ENCODE measurements at places on chromosomes 7 and 10. TPM values are rescaled to one million over a fixed set of nuclear protein-coding genes. Genes with fewer than 3 reads are reported as not detected.

- no peak for DNase-seq
Measured at GRCh38 chr7:31051598-31052486, at the start of gene ADCYAP1R1. Gene ADCYAP1R1 (plus strand): TSS chr7:31052308. CDS start chr7:31063265, 10,957 bp downstream.

DNA sequence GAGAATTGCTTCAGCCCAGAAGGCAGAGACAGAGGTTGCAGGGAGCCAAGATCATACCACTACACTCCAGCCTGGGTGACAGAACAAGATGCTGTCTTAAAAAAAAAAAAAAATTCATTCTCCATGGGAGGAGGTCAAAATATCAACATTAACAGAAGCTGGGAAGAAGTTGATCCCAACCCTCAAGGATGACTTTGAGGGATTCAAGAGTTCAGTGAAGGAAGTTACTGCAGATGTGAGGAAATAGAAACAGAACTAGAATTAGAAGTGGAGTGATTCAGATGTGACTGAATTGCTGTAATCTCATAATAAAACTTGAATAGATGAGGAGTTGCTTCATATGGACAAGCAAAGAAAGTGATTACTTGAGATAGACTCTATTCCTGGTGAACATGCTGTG, 19.7 kb upstream of the RPEL1 start:
- DNase-seq, result no peak

DNA sequence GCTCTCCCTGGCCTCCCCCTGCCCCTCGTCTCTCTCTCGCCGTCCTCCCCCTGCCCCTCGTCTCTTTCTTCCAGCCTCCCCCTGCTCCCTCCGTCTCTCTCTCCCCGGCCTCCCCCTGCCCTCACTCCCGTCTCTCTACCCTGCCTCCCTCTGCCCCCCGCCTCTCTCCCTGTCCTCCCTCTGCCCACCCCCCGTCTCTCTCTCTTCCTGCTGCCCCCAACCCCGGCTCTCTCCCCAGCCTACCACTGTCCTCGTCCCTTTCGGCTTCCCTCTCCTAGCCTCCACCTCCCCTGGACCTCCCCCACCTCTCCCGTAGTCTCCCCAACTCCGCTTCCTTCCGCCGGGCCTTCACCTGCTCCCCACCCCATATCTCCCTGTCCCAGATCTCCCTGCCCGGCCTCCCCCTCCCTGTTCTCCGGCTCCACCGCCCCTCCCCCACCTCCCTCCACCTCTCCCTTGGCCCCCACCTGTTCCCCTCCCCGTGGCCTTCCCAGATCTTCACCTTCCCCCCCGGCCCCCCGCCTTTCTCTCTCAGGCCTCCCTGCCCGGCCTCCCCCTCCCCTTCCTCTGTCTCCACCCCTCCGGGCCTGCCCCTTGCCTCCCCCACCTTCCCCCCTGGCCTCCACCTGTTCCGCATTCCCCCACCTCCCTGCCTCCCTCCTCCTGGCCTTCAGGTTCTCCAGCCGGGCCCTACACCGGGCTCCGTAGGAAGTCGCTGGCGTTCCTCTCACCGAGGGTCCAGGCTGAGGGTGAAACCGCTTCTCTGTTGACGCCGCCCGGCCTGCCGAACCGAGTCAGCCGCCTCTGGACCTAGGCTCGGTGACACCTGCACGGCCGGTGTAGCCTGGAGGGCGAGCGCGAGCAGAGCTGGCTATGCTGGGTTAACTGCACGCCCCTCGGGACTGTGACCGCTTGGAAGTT, 1.2 kb downstream of the GET4 start:
- peak; percentile 80 for DNase-seq

- peak; percentile 57 for DNase-seq
Measured at GRCh38 chr7:618539-619367, 99.1 kb upstream of the PDGFA start.

GRCh38 chr7:134593530-134594392, 44.9 kb downstream of the AKR1B15 start:
- DNase-seq, result peak; percentile 87

DNA sequence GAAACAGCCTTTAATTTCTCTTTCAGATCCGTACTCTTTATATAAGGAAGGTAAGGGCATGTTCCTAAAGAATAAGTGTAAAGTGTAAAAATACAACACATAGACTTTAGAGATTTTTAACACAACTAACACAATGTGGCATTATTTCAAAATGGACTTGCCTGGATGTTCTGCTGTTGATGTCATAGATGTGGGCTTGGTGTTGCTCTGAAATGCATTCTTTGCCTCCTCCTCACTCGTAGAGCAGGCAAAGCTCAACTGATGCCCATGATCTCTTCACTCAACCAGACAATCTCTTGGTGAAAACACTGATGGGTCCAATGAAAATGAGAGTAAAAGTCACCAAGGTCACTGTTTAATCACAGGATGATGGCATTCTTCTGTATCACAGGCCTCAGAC, 174.2 kb upstream of the TCERG1L start:
- no peak for DNase-seq

- no peak for DNase-seq
Measured at GRCh38 chr10:120085096-120085796, 192.7 kb downstream of the SEC23IP start.

- DNase-seq, result peak; percentile 66
Measured at GRCh38 chr10:112389271-112389822, 15.4 kb downstream of the ACSL5 start.

- DNase-seq, result no peak
Measured at GRCh38 chr7:124429923-124430322, 335.7 kb downstream of the GPR37 start.

DNA sequence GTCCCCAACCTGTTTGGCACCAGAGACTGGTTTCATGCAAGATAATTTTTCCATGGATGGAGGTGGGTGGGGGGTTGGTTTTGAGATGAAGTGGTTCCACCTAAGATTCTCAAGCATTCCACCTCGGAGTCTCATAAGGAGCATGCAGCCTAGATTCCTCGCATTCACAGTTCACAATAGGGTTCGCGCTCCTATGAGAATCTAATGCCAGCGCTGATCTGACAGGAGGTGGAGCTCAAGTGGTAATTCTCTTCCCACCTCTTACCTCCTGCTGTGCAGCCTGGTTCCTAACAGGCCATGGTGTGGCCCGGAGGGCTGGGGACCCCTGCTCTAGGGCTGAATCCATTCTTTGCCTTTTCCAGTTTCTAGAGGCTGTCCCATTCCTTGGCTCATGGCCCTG, 19.1 kb upstream of the CDK1 start:
- DNase-seq, result no peak

- no peak for DNase-seq
Measured at GRCh38 chr10:111177379-111177778, 100.5 kb downstream of the ADRA2A start.

- DNase-seq, result no peak
Measured at GRCh38 chr10:17644485-17644943, 563 bp downstream of the STAM start.

Gene COL13A1
- 9.3 TPM for total RNA-seq

Gene ZNF800
- 46.8 TPM for total RNA-seq

Gene PIP4K2A
- total RNA-seq, result 77.9 TPM

Gene ARID5B
- total RNA-seq, result 143 TPM

Gene FAM20C
- 104 TPM for total RNA-seq
